Right lobe of liver (tissue), 6 donors: ENCODE measurements at places on chromosomes 1 and 21. TPM values are rescaled to one million over a fixed set of nuclear protein-coding genes. Genes with fewer than 3 reads are reported as not detected.
A peak's percentile ranks its signal among the peaks of the same experiment; 100 is the strongest.

RGS1 gene
- total RNA-seq: 7.0 TPM

- H3K36me3 ChIP-seq: no peaks in the 10 kb centered on the region
- no peak for DNase-seq
- peaks cover 30% of the 10 kb centered on the region for H3K4me1 ChIP-seq
- no peak overlapping the region for H3K27ac ChIP-seq
- H3K27me3 ChIP-seq: no peaks in the 10 kb centered on the region
- no peak overlapping the region for H3K4me3 ChIP-seq
These were observed 9.7 kb downstream of the SKI start for GRCh38 chr1:2237773-2238172.

CHIA gene
- total RNA-seq: not detected

COL16A1 gene
- 1.3 TPM for total RNA-seq

GRCh38 chr21:29546071-29546470, 247.3 kb downstream of the BACH1 start:
- no peak overlapping the region for H3K27ac ChIP-seq
- no peaks in the 10 kb centered on the region for H3K4me1 ChIP-seq
- no peaks in the 10 kb centered on the region for H3K27me3 ChIP-seq
- H3K36me3 ChIP-seq: no peaks in the 10 kb centered on the region
- H3K4me3 ChIP-seq: no peak overlapping the region

- H3K36me3 ChIP-seq: no peaks in the 10 kb centered on the region
- H3K27ac ChIP-seq: no peak overlapping the region
- no peak overlapping the region for H3K4me3 ChIP-seq
- H3K27me3 ChIP-seq: no peaks in the 10 kb centered on the region
These were observed 113.4 kb upstream of the SPAG17 start for GRCh38 chr1:118298397-118298796.

DNA sequence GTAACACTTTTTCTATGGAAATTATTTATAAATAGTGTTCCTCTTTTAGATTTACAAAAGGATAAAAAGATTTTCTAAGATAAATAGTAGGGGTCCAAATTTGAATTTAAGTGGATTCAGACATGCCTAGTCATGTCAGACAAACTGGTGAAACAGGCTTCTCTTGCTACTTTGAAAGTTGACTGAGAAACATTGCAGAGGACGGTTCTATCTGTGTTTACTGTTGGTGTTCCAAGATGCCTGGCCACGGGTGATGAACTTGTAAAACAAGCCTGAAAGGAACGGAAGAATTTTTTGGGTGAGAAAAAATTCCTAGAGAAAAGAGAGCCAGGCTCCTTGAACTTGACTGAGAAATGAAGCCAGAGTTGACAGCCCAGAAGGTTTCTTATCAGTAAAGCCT, 2.2 kb downstream of the KRTAP19-1 start:
- no peak overlapping the region for H3K27ac ChIP-seq
- H3K4me1 ChIP-seq: no peaks in the 10 kb centered on the region
- H3K4me3 ChIP-seq: no peak overlapping the region
- H3K36me3 ChIP-seq: no peaks in the 10 kb centered on the region
- H3K27me3 ChIP-seq: no peaks in the 10 kb centered on the region

TDRD10 gene
- total RNA-seq: 1.7 TPM

CFHR3 gene
- 462 TPM for total RNA-seq

GRCh38 chr1:97090725-97091124, 369.1 kb downstream of the PTBP2 start:
- H3K4me1 ChIP-seq: no peaks in the 10 kb centered on the region
- H3K27me3 ChIP-seq: no peaks in the 10 kb centered on the region
- H3K4me3 ChIP-seq: no peak overlapping the region
- H3K27ac ChIP-seq: no peak overlapping the region

DNA sequence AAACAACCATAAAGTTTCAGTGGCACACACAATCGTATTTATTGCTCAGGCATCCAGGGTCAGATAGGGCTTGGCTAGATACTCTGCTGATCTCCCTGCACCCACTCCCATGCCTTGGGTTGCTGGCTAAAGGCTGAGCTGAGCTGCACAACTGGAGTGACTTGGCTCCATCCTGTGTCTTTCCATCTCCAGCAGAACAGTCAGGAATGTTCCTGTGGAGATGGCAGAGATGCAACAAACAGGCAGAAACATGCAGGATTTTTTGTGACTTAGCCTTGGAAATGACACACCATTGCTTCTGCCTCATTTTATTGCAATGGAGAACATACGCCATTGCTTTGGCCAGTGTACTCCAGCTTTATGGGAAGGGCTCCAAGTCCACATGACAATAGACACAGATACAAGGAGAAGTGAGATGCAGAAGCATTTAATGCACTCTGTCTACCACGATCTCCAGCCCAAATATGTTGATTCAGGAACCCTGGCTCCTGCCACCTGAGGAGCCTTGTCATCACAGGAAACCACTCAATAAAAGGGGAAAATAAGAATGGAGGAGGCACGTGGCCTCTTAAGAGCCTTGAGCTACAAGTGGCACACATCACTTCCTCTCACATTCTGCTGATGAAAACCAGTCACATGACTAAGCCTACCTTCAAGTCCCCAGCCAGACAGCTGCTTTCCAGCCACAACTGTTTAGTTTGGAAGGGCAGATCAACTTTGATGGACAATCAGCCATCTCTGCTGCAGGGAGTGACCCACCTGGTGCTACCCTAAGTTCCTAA, 10.1 kb upstream of the GUCA2B start:
- no peaks in the 10 kb centered on the region for H3K36me3 ChIP-seq
- DNase-seq: no peak
- H3K27ac ChIP-seq: no peak overlapping the region

DNA sequence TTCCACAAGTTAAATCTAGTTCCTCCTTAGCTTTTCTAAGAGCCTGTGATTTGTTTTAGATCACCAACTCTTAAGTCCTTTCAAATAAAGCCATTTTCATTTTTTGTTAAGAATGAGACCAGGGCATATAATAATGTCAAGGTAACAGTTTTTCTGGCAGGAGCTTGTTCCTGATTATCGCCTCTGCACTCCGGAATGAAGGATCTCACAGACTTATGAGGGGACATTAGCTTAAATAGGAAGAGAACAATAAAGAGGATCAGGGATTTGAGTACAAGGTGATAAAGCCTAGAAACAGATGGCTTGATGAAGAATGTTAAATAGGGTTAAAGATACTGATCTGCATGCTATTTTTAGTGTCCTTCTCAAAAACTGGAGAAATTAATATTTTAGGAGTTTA, 13.6 kb upstream of the OTUD7B start:
- no peak overlapping the region for H3K4me3 ChIP-seq
- H3K27me3 ChIP-seq: no peaks in the 10 kb centered on the region

TIAM1 gene
- 10.1 TPM for total RNA-seq

ANKRD35 gene
- 2.3 TPM for total RNA-seq

GJC2 gene
- 0.16 TPM for total RNA-seq

DNA sequence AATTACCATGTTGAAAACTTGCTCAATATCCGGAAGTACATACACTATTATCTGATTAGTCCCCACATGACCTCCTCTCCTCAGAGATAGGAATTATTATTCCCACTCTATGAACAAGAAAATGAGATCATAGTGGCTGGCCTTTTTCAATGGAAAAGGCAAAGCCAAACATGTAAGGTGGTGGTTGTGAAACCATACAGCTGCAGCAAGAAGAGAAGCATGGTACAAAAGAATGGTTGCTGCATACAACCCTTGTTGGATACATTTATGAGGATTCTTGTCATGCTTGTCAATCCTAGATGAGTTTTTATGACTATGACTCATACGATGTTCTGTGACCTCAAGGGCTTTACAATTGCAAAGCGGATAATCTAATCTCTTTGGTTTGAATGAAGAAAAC, 514.7 kb downstream of the PLPP3 start:
- H3K4me3 ChIP-seq: no peak overlapping the region
- no peak for DNase-seq
- H3K27me3 ChIP-seq: no peaks in the 10 kb centered on the region

- H3K4me3 ChIP-seq: no peak overlapping the region
- no peak for DNase-seq
- no peak overlapping the region for H3K27ac ChIP-seq
- H3K36me3 ChIP-seq: peaks cover 15% of the 10 kb centered on the region
These were observed 92.0 kb downstream of the KIF1B start for GRCh38 chr1:10302416-10302815.

LCE3E gene
- not detected for total RNA-seq

GRCh38 chr1:7956218-7957032, 5.1 kb upstream of the PARK7 start:
- H3K36me3 ChIP-seq: no peaks in the 10 kb centered on the region
- H3K4me3 ChIP-seq: no peak overlapping the region
- H3K27ac ChIP-seq: no peak overlapping the region
- no peak for DNase-seq

GRCh38 chr21:41665766-41666595, 100.9 kb downstream of the RIPK4 start:
- no peaks in the 10 kb centered on the region for H3K4me1 ChIP-seq
- no peak overlapping the region for H3K27ac ChIP-seq
- no peaks in the 10 kb centered on the region for H3K36me3 ChIP-seq
- no peak overlapping the region for H3K4me3 ChIP-seq
- no peaks in the 10 kb centered on the region for H3K27me3 ChIP-seq
- DNase-seq: no peak

CD1B gene
- total RNA-seq: not detected

DNA sequence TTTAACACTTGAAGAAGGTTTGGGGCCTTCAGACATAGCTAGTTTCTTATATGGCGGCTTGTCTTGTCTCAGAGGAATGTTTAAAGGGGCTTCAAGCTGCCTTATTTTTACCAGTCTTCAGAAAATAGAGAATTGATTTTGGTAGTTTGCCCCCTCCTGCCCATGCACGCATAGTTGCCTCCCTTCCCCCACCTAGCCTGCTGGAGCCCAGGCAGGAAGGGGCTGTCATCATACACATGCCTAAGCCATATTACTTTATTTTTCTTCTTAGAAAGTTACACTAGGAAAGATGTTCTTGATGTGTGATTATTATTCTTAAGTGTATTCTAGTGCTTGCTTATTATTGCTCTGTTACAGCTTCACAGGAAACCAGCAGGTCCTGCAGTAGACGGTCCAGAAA, 18.3 kb downstream of the PBX1 start:
- no peak for DNase-seq
- H3K27me3 ChIP-seq: no peaks in the 10 kb centered on the region

DNA sequence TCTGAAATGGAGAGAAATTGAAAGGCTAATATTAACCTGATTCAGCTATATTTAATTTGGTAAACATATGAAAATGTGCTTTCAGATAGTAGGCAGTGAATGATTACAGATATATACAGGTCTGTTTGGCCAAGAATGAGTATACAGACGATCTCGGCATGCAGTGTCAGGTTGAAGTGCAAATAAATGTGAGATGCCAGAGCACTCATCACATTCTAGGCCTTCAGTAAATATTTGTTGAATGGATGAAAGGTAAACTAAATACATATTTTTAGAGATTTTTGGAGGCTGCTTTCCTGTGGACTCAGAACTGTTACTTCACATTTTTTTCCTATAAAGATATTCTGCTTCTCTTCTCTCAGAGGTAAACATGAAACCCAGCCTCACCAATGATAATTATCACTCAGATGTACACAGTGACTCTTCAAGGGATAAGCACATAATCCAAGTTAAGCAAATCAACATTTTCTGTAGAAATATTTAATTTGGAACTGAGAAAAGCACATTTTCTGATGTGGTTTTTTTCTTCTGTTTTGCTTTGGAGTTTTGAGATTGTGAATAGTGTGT, 702.9 kb downstream of the BRINP3 start:
- no peak overlapping the region for H3K4me3 ChIP-seq
- H3K27me3 ChIP-seq: no peaks in the 10 kb centered on the region
- no peaks in the 10 kb centered on the region for H3K36me3 ChIP-seq
- no peaks in the 10 kb centered on the region for H3K4me1 ChIP-seq
- no peak for DNase-seq

- H3K36me3 ChIP-seq: no peaks in the 10 kb centered on the region
- peaks cover 25% of the 10 kb centered on the region for H3K4me1 ChIP-seq
- DNase-seq: peak; percentile 56
- H3K4me3 ChIP-seq: no peak overlapping the region
- no peaks in the 10 kb centered on the region for H3K27me3 ChIP-seq
- no peak overlapping the region for H3K27ac ChIP-seq
These were observed 143.1 kb downstream of the TGFBR3 start for GRCh38 chr1:91742848-91743292.

TEKT2 gene
- total RNA-seq: not detected

SLC25A33 gene
- 3.5 TPM for total RNA-seq

MROH7 gene
- 2.1 TPM for total RNA-seq

C8B gene
- 377 TPM for total RNA-seq

DNA sequence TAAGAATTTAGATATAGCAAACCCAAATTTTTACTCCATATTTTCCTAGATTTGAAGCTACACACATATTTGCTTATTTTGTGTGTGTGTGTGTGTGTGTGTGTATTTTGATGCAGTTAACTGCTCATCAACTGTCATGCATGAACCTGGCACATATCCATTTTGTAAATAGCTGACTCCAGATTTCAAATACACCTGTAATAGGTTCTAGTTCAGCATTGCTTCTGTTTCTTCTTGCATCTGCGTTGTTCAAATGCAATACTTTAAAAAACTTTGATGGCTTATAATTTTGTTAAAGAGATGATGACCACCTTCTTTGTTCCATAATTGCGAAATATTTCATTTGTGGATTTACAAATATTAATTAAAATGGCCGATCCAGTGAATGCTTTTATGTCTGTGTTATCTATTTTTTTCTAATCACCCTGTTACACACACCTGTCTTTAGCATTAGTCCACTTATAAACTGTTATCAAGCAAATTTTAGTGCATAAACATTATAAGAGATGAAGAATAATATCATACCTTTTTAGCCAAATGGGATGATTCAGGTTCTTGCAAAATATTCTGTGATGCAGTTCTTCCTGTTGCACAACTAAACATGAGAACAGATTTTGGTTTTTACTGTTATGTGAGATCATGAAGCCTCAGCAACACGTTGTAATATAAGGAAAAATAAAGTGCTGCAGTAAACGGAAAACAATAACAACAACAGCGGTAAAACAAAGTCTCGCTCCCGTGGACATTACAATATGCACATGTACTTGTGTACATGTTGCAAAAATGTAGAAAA, 12.7 kb upstream of the S100A11 start:
- no peaks in the 10 kb centered on the region for H3K36me3 ChIP-seq
- no peak overlapping the region for H3K4me3 ChIP-seq
- H3K4me1 ChIP-seq: no peaks in the 10 kb centered on the region

FMOD gene
- 2.7 TPM for total RNA-seq

GRCh38 chr1:99233446-99233845, 30.8 kb upstream of the PLPPR4 start:
- no peak overlapping the region for H3K27ac ChIP-seq
- H3K36me3 ChIP-seq: no peaks in the 10 kb centered on the region
- no peaks in the 10 kb centered on the region for H3K27me3 ChIP-seq
- H3K4me3 ChIP-seq: no peak overlapping the region
- no peaks in the 10 kb centered on the region for H3K4me1 ChIP-seq

PDZK1 gene
- total RNA-seq: 108 TPM

RPE65 gene
- not detected for total RNA-seq

- H3K27ac ChIP-seq: no peak overlapping the region
- H3K36me3 ChIP-seq: peaks cover 51% of the 10 kb centered on the region
- H3K4me3 ChIP-seq: no peak overlapping the region
- H3K4me1 ChIP-seq: no peaks in the 10 kb centered on the region
- no peaks in the 10 kb centered on the region for H3K27me3 ChIP-seq
These were observed 14.2 kb downstream of the ALX3 start for GRCh38 chr1:110056285-110056683.
